CD8-positive, alpha-beta T cell (primary cell): ENCODE measurements at places on chromosomes 5 and 9.

DNA sequence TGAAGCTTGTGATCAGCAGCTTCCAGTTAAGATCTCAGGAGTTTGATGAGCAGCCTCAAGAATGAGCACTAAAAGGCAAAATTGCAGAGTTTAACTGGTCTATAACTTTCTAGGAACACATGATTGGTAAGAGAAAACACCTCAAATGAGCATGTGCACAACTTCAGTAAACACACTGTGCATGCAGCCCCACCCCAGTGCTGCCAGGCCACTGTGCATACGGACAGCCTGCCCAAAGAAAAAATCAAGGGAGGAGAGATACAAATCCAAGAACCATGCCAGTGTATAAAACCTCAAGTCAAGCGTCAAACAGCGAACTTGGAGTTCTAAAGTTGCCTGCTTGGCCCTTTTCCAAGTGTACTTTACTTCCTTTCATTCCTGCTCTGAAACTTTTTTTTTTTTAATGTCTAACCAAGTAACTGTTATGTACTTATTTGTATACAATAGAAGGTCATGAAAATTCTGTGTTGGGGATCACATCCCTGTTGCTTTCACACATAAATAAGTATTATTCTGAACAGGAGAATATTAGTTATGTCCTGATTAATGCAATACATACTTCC, 125.6 kb upstream of the TSLP start:
- no peak for DNase-seq

- no peak for DNase-seq
These were observed at the start of gene ZNF618 for GRCh38 chr9:113876151-113876992. ZNF618 (plus strand) TSS chr9:113876309; CDS start chr9:113876381, 72 bp downstream.

DNA sequence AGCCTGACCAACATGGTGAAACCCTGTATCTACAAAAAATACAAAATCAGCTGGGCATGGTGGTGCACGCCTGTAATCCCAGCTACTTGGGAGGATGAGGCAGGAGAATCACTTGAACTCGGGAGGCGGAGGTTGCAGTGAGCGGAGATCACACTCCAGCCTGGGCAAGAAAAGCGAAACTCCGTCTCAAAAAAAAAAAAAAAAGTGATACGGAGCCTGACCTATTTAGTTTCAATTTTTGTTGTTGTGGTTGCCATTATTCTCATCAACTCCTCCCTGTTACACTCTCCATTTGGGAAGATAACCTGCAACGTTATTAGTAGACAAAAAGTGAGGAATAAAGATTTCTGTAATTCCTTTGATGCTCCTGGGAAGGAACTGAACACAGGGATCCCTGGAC, 1.3 kb downstream of the STOM start:
- no peak for DNase-seq

DNA sequence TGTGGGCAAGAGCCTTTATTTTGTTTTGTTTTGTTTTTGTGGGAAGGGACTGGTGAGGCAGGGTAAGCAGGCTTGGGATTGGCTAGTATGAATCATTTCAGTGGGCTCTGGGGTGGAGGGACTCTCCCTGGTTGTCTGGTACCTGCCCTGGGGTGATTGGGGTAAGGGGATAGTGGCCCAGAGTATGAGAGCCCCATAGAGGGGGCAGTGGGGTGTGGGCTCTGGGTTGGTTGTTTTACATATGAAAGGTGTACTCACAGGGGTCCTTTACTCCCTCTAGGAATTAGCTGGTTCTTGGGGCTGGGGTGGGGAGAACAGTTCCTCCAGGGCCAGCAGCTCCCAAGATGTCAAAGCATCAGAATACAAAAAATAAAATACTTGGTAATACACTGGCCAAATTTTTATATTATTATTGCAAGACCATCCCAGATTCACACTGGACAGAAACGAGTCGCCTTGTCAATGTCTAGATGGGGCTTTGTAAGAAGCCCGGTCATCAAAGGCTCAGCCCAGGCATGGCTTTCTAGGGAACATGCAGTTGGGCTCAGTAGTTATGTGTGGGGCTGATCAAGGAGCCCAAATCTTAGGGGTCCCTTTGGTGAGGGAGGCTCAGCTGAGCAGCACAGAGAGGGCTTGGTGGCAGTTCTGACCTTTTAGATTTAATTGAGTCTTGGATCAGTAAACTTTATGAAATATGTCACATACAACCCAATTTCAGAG, 190.5 kb downstream of the NXNL2 start:
- DNase-seq = no peak

- no peak for DNase-seq
These were observed 1084.0 kb upstream of the CDH18 start for GRCh38 chr5:21071986-21072385.

GRCh38 chr9:132984202-132985070, 5.9 kb downstream of the GFI1B start:
- DNase-seq = no peak

DNA sequence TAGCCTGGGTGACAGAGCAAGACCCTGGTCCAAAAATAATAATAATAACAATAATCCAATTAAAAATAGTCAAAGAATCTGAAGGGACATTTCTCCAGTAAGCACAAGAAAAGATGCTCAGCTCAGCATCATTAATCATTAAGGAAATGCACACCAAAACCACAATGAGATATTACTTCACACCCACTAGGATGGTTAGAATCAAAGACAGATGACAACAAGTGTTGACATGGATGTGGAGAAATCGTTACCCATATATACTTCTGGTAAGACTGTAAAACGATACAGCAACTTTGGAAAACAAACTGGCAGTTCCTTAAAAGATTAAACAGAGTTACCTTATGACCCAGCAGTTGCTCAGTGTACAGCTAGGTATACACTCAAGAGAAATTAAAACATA, 5.3 kb upstream of the FANCG start:
- DNase-seq = no peak

DNA sequence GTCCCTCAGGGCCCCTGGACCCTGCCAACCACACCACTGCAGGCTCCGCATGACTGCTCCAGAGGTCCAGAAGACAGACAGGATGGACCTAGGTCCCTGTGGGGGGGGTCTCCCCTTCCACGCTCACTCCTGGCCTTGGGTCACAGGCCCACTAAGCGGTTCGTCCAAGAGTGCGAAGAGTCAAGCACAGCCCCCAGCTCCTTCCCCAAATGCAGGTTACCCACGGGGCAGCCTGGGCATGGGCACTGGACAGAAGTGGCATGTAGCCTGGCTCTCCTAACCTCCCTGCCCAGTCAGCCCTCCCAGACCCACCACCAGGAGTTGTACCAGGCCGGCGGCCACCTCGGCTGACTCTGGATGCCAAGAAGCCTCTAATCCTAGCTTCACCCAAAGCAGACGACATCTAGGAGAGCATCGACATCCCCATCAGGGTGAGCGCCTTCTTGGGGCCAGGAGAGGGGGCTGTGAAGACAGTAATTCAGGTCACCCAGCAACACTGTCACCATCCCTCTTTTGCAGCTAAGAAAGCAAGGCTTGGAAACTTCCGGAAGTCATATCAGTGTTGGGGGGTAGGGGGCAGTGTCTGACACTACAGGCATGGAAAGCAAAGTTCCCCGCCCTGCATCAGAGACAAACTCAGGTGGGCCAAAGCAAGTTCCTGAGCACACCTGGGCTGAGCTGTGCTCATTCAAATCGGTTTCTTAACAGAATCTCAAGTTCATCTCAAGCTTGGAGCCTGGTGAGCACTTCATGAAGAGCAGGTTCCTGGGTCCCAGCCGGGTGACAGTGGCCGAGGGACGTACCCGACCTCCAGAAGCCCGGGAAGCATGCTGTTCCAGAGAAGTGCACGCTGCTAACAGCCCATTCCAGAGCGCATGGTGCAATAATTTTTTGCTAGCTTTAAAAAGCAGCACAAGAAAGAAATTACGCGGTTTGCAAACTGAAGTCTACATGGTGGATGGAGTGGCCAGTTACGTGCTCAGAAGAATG, 68.7 kb downstream of the SEMA4D start:
- peak; percentile 80 for DNase-seq

- no peak for DNase-seq
These were observed 249.2 kb upstream of the CCNH start for GRCh38 chr5:87661784-87662566.

DNA sequence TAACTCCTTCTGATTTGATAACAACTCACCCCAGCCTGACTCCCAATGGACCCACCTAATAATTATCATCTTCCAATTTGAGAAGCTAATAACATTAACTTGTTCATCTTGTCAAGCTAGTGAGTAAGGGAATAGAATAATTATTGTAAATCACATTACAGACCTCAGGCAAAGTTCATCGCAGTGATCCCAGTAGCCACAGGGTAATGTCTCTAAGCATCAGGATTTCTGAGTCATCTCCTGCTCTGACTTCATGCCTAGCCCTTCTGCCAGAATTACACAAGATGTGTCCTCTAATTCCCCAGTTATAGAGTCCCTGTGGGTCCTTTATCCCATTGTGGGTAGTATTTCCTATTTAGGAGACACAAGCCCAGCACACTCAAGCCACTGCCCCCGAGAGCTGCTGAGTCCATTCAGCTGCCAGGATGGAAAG, 365.7 kb downstream of the DEPDC1B start:
- no peak for DNase-seq

DNA sequence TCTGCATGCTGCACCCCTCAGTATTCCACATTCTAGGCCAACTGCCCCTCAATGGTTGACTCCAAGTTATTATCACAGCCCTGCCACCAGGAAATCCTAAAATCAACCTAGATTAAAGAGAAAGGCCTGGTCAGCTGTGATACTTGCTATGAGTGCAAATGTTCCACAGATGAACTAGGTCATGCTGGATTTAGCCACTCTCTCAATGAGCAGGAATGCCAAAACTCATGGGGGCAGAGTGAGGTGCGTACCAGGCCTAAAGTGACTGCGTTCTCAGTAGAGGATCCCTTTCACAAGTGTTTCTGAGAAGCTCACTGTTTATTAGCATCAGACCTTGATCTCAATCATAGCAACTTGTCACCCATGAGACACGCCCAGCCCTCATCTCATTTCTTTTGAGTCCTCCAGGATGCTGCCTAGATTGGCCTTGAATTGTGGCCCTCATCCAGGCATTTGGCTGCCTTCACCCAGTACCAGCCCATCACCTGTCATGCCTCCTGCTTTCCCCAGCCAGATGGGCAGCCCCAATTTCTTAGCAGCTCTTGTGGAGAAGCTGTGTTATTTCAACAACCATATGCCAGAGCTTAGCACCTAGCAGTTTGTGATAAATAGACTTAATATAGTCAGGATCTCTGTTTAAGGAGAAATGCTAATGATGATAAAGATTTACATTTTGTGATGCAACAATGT, 383.9 kb downstream of the CTNND2 start:
- no peak for DNase-seq

DNA sequence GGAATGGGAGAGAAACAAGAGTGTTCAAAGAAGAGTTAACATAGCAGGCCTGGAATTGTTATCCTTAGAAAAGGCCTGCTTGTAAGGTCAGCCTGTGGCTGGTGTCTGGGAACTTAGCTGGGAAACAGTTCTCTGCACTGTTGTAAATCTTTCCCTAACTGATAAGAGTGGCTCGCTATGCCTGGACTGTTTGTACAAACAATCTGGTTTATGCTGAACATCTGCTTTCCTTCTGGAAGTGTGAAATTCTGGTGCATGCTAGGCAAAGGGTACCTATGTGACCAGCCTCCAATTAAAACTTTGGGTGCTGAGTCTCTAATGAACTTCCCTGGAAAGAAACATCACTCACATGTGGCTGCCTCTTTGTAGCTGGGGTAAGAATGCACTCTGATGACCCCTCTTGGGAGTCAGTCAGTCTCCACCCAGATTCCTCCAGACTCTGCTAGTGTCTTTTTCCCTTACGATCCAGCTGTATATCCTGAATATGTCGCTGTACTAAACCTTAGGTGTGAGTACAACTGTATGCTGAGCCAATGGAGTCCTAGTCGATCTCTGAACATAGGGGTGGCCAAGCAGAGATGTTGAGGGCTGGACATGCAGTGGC, 16.5 kb downstream of the SPARC start:
- DNase-seq = no peak

DNA sequence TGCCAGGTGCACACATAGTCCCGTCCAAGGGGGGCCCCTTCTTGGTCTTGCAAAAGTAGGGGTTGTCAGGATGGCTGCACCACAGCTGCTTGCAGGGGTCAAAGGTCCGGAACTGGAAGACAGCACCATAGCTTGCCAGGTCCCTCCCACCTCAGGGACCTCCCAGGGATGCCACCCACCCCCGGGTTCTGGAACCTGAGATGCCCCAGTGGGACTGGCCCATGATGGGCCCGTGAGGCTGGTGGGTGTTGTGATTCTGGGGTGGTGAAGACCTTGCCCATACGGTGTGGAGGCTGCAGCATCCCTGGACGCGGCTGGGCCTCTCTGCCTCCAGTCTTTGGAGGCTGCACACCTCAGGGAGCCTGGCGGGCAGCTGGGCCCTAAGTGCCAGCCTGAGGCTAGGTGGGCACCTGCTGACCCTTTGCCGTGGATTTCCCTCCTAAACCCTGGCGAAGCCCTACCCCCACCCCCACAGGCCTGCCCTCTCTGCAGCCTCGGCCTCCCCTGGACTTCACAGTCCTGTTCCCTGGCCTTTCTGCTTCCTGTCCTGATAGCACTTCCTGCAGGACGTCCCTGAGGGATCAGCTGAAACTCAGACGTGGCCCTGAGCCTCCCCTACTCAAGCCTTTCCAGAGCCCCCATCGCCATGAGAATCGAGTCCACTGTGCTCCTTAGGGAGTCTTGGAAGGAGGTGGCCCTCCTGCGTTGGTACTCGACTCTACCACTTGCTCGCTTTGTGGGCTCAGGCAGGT, 92.1 kb downstream of the ZNF354C start:
- no peak for DNase-seq

DNA sequence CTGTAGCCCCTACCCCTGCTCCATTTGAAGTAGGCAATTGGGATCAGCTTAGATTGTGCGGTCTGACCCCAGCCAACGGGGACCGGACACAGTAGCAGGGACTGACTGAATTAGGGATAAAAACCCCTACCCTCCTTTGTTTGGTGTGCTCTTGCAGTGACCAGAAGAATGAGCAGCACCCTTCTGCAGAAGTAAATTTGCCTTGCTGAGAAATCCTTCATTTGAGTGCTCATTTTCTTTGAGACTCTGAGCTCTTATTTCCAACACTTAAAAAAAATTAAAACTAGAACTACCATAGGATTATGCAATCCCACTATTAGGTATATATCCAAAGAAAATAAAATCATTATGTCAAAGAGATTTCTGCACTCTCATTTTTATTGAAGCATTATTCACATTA, 560.0 kb downstream of the CDH12 start:
- DNase-seq = no peak

DNA sequence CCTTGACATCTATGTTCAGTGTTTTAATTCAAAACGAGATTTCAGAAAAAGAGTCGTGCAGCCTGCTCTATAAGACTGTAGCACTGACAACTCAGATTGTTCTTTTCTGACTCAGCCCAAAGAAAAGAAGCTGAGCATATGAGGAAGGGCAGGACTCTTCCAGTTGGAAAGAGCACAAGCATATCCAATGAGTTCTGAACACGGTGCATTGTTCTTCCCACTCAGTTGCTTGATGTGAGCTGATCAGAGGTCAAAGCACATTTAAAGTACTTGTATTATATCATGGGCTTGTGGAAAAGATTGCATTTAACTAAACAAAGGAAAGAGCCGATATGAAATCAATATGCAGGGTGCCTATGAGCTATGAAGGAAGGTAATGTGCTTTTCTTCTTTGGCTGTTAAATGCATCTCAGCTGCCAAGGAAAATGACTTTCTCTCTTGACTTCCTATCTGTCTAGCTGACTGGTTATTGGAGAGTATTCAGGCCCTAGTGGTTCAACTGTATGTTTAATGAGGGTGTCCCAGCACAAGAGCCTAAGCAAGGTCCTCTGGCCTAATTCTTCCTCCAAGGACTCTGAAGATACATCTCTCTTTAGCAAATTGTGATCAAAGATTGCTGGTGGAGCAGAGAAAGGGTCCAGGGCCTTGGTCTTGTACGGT, 226.6 kb upstream of the PPP1R2B start:
- no peak for DNase-seq
